ENCODE measurements at places on chromosomes 12 and 14.

DNA sequence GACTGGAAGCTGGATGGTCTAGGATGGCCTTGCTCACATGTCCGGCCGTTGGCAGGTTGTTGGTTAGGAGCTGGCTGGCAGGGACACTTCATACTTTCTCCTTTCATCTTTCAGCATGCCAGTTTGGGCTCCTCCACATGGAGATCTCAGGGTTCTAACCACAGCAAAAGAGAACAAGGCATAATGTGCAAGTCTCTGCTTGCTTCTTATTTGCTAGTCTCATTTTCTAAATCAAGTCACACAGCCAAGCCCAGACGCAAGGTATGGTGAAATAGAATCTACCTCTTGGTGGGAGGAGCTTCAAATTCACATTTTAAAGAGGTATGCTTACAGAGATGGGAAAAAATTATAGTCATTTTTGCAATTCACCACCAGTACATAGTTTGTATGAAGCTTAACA lies 69.1 kb upstream of the NAP1L1 start:
- H3K27ac ChIP-seq = no peak overlapping the region
- H3K27me3 ChIP-seq = no peaks in the 10 kb centered on the region
- no peaks in the 10 kb centered on the region for H3K4me1 ChIP-seq
- no peak for DNase-seq

- H3K36me3 ChIP-seq = no peaks in the 10 kb centered on the region
- peak overlapping the region; percentile 39 for H3K4me3 ChIP-seq
- no peaks in the 10 kb centered on the region for H3K27me3 ChIP-seq
- H3K27ac ChIP-seq = no peak overlapping the region
These were observed 36.1 kb upstream of the OR5AU1 start for GRCh38 chr14:21191809-21192446.

DNA sequence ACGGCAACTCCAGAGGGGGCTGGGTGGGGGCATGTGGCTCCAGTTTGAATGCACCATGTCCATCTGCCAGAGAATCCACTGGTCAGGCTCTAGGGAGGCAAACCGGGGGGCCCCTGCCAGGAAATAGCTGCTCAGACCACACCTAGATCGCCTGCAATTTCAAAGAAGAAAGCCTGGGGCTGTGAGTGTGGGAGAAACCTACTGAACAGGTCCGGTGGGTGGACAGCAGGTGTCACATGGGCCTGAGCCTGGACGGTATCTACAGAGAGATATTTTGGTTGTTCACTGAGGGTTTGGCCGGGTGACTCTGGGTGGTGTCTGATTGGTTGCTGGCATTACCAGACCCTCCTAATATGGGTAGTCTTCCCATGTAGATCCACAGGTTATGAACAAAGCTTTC lies 32.0 kb downstream of the DAO start:
- H3K36me3 ChIP-seq = no peaks in the 10 kb centered on the region
- DNase-seq = no peak
- no peak overlapping the region for H3K27ac ChIP-seq
- no peaks in the 10 kb centered on the region for H3K27me3 ChIP-seq
- H3K4me3 ChIP-seq = no peak overlapping the region

- DNase-seq = no peak
- no peaks in the 10 kb centered on the region for H3K27me3 ChIP-seq
- no peak overlapping the region for H3K27ac ChIP-seq
- no peaks in the 10 kb centered on the region for H3K4me1 ChIP-seq
- no peaks in the 10 kb centered on the region for H3K36me3 ChIP-seq
- H3K4me3 ChIP-seq = no peak overlapping the region
These were observed 39.5 kb downstream of the SCARB1 start for GRCh38 chr12:124824195-124824594.

DNA sequence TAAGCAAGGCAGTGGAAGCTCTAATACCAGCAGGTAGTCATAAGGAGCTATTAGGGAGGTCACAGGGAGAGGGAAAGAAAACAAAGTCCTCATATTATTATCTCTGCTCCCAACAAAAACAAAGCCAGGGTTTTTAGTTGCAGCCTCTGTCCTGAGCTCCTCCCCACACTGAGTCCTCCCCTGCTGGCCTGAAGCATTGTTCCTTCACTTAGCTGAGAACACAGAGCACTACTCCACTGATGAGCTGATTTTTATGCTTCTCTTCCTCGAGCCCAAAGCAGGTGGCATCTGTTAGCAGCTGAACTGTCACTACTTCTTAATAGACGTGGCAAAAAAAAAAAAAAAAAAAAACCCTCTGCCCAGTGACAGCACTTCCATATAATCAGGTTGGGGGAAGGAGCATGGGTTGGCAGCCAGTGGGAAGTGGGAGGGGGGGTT lies 10.5 kb upstream of the STAC3 start:
- no peak overlapping the region for H3K27ac ChIP-seq
- H3K4me1 ChIP-seq = no peaks in the 10 kb centered on the region
- DNase-seq = no peak
- H3K27me3 ChIP-seq = no peaks in the 10 kb centered on the region
- no peak overlapping the region for H3K4me3 ChIP-seq
- peaks cover 4% of the 10 kb centered on the region for H3K36me3 ChIP-seq

GRCh38 chr14:105420974-105421674 lies 1.5 kb downstream of the MTA1 start:
- H3K4me1 ChIP-seq = peaks cover 30% of the 10 kb centered on the region
- peak overlapping the region; percentile 84 for H3K4me3 ChIP-seq
- H3K27ac ChIP-seq = no peak overlapping the region

DNA sequence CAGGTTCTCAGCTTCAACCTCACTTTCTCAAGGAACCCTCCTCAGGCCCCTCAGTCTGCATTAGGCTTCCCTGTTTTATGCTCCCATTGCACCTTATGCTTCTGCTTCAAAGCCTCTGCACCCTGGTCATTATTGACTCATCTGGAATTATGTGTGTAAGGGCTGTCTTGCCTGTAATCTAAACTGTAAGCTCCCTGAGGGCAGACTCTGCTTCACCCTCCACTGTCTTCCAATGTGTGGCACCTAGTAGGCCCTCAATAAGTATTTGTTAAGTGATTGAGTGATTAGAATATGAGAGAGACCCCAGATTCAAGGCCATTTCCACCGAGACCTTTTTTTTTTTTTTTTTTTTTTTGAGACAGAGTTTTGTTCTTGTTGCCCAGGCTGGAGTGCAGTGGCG lies 79.1 kb downstream of the VCPKMT start:
- H3K36me3 ChIP-seq = no peaks in the 10 kb centered on the region
- no peak for DNase-seq
- no peak overlapping the region for H3K27ac ChIP-seq
- no peaks in the 10 kb centered on the region for H3K27me3 ChIP-seq

GRCh38 chr12:116048879-116049278 lies 228.6 kb downstream of the MED13L start:
- H3K4me1 ChIP-seq = peaks cover 3% of the 10 kb centered on the region
- no peak overlapping the region for H3K27ac ChIP-seq
- DNase-seq = no peak
- H3K27me3 ChIP-seq = no peaks in the 10 kb centered on the region
- H3K4me3 ChIP-seq = no peak overlapping the region
- no peaks in the 10 kb centered on the region for H3K36me3 ChIP-seq

- peak; percentile 30 for DNase-seq
- no peaks in the 10 kb centered on the region for H3K36me3 ChIP-seq
- H3K27me3 ChIP-seq = no peaks in the 10 kb centered on the region
- H3K27ac ChIP-seq = peak overlapping the region; percentile 93
- H3K4me1 ChIP-seq = peaks cover 15% of the 10 kb centered on the region
These were observed 399 bp upstream of the WASHC4 start for GRCh38 chr12:105107171-105107493.

DNA sequence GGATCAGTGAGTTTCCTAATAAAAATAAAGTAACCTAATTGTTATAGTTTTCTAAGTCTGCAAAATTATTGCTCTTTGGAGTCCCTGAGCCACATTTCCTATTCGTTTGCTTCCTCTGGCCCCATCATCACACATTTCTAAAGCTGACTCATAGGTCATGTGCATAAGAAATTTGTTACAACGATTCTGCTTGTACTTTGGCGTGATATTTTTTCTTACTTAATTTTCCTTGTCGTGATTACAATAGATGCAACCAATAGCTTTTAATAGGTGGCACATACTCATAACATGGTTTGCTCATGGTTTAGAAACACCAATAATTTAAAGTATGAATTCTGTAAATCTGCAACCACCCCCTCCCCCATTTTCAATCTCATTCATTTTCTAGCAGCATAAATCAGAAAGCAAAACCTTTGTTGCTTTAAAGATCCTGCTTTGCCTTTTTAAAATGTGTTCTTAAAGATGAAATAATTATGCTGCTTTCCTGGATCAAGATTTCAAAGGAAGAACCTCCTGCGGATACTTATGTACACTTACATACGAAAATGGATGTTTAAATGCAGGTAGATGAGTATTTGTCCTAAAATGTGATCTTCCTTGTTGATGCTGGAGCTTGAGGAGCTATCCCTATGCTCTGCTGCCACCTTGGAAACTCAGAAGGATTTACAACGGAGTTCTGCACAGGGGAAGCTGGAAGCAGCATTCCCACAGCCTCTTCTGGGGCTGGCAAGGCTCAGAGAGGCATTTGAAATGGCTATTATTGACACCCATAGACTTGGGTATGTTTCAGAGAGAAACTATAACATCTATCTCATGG lies 1.7 kb upstream of the FLRT2 start:
- H3K27me3 ChIP-seq = peaks cover 8% of the 10 kb centered on the region
- no peaks in the 10 kb centered on the region for H3K36me3 ChIP-seq
- peak; percentile 49 for DNase-seq
- H3K27ac ChIP-seq = peak overlapping the region; percentile 91

Data from tibial nerve (tissue), 4 donors.